ENCODE measurements at places on chromosomes 3 and 15.

- DNase-seq: no peak
These were observed at the start of gene TNFAIP8L3 for GRCh38 chr15:51094606-51095569. Gene TNFAIP8L3, minus strand, starts transcription at chr15:51094906. Its CDS starts 311 bp downstream, at chr15:51094595.

DNA sequence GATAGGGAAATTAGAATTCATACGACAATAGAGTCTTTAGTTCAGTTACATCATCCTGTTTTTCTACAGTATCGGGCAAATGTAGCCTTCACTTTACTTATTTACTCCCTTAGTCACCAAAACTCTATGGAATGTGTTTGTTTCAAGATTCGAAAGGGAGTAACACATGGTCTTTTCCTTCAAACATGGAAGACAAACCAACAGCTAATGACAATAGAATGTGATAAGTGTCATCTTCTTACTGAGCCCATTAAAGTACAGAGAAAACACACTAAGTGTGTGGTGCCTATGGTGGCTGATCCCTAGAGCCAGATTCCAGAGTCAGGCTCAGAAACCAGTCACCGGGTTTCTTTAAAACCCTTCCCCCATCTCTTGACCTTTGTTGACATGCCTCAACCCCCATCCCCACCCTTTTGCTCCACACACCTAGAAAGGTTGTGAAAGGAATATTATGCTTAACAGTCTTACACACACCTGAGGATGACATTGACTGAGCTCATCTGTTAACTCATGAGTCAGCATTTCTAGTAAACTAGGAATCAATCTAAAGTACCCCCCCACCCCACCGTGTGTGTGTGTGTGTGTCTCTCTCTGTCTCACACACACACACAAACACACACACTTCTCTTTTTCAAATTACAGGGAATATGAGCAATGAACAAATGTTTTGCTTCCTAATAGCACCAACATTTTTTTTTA lies 549.6 kb upstream of the CCDC54 start:
- DNase-seq: no peak

DNA sequence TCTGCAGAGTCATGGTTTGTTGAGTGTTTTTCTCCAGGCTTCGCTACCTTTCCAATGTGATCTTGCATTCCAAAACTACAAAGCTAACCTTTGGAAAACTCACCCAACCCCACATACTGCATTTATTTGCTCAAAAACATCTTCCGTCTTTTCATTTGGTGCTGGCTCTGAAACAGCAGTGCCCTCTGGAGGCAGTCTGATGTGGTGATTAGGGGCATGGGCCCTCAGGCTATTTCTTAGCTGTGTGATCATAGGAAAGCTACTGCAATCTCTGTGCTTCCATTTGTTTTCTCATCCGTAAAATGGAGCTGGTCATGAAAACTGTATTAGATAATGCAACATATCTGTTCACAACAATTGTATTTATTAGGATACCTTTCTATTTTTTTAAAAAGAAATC lies 47.0 kb downstream of the MTHFS start:
- no peak for DNase-seq

- no peak for DNase-seq
These were observed 67.7 kb upstream of the CDV3 start for GRCh38 chr3:133505813-133506212.

DNA sequence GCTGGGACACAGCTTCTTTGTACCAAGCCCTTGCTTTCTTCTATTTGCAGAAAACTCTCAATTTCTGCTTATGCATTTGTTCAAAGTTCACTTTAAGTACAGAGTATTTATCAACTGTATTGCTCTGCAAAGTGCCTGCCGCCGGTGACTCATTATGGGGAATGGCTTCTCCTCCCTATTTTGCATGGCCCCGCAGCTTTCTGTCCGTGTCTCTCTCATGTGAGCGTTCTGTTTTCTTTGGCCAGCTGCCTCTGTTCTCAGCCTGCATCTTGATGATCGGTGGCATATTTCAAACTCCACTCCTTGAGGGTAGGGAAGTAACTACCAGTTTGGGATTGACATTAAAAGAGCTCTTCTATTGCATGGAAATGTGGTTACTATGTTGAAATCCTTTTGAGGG lies 28.6 kb upstream of the ST8SIA2 start:
- no peak for DNase-seq

GRCh38 chr15:73522011-73522410 lies 79.0 kb downstream of the REC114 start:
- no peak for DNase-seq

DNA sequence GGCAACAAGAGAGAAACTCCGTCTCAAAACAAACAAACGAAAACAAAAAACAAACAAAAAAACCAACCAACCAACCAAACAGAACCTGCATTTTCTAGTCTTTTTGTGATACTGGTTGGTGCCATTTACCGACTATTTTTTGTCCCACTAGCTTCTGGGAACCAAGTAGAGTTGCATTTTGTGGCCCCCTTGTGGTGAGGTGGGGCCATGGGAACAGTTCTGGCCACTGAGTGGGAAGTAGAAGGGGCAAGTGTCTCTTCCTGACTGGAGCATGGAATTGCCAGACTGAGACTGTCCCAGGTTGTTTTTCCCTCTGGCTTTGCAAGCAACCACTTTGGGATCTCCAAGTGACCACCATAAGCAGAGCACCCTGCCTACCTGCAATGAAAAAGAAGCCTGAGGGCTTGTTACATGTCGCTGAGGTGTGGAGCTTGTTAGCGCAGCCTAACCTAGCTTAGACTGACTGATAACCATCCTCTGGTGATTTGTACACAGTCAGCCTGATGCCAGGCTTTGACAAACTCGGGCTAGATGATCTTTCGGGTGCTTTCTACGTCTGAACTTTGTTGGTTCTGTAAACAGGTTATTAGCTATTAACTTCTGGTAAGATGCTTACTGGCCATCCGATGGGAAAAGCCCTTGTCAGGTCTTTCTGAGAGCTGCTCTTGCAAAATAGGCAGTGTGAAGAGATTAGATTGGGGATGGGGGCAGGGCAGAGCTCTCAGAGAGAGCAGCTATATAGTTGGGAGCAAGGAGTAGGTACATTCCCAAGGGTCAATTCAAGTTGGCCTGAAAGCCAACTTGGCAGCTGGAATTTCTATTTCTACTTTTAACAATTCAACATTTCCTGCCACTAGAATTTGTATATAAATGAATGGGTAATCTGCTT lies 172.2 kb downstream of the SSR3 start:
- no peak for DNase-seq

GRCh38 chr15:56052395-56053045 lies 59.1 kb upstream of the NEDD4 start:
- no peak for DNase-seq

DNA sequence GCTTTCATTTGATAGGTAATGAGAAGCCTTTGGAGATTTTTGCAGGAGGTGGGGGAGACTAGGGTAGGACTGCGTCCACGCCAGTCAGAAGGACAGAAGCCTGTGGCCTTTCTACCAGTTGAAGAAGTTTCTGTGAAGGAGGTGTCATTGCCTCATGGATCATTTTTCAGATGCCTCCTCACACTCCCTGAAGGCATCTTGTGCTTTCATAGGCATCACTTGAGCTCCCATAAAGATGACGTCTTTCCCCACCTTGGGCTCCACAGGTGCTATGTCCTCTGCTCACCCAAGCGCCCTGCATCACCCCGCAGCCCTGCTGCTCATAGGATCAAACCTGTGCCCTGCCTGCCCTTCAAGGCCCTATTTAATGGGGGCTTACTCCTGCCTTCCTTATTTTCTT lies 7.5 kb upstream of the ITGA11 start:
- DNase-seq: no peak

- no peak for DNase-seq
These were observed 62.3 kb upstream of the SEC13 start for GRCh38 chr3:10382892-10383849.

GRCh38 chr3:52023860-52024764 lies 28.4 kb upstream of the RPL29 start:
- no peak for DNase-seq

DNA sequence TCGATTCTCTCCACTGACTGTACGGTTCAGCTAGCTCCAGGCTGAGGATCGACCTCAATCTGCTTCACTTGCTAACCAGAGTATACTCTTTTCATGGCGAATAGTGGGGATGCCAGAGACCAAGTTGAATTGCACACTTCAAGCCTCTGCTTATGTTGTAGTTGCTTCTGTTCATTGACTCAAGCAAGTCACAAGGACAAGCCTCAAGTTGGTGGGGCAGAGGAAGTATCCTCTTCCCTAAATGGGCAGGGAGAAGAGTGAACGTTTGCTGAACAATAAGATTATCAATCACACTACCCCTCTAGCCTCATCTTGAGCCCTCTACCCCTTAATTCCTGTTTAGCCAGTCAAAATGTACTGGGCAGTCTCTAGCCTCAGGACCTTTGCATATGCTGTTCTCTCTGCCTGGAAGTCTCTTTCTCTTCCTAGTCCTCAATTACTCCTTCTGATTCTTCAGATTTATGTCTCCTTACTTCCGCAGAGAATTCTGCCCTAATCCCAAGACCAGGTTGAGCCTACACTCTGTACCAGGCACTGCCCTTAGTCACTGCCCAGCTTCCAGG lies 390.4 kb upstream of the PROK2 start:
- no peak for DNase-seq

DNA sequence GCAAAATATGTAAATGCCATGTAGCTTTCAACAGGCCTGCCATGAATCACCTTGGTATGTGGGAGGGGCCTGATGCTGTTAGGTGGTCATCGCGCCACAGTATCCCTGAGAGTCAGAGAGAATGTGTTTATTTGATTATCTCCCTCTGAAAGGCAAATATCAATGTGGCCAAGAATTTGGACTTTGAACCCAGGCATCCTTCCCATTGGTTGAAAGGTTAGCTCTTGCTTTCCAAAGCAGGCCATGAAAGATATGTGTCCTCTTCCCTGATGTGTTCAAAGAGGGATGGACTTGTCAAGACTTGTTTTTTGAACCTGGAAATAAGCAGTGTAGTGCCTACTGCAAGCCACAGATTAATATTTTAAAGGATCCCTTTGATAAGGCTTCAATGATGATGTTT lies 36.7 kb downstream of the SRP14 start:
- DNase-seq: no peak

DNA sequence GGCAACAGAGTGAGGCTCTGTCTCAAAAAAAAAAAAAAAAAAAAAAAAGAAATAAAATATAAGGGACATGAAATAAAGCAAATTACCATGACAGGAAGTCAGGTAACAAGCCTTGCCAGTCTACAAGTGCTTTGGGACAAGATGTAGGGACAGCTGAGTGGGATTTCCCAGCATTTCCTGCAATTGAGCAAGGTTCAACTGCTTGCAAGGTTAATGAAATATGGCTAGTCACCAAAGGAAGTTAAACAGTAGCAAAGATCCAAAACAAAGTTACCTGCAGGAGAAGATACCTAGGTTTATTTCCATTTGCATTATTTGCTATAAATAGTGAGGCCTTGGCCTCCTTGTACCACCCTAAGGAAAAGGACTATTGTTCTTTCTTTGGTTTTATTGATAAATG lies 22.3 kb upstream of the CNOT10 start:
- DNase-seq: no peak

DNA sequence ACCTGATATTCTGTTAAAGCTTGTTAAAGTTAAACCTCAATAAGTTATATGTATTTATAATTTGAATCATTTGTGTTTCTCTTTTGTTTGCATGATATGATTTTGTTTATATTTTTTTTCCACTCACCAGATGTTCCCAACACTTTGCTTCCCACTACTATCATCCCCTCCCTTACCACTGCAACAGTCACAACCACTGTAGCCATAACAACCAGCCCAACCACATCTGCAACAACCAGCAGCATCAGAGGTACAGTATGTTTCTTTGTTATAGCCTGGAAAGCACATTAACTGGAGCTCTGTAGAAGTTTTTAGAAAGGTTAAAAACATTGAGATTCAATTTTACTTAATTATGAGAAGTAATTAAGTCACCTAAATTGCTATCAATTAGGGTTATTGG lies 1011.9 kb downstream of the VGLL3 start:
- DNase-seq: no peak

- DNase-seq: no peak
These were observed 221.4 kb downstream of the SOX2 start for GRCh38 chr3:181933052-181933618.

GRCh38 chr3:48926425-48927392 lies 8.1 kb downstream of the ARIH2 start:
- no peak for DNase-seq

DNA sequence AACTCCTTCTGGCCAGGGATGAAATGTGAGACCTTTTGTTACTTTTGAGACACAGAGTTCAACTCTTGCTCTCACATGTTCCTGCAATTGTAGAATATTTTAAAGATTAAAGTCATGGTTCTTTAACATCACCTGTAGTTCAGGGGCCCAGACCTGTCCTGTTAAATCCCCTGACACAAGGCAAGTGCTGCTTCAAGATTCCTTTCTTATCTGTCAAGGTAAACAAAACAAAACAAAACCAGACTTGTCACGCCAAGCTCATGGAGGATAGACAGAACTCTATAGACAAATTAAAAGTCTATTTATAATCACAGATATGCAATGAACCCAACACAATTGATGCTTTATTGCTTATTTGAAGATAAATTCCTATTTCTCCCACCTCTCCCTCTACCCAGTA lies 48.6 kb upstream of the NEDD4 start:
- no peak for DNase-seq

- no peak for DNase-seq
These were observed 25.5 kb upstream of the ATP8B4 start for GRCh38 chr15:50144341-50145120.

- DNase-seq: no peak
These were observed 12.8 kb upstream of the CFAP44 start for GRCh38 chr3:113454057-113454456.

- DNase-seq: no peak
These were observed 251.2 kb upstream of the UBE2E2 start for GRCh38 chr3:22951910-22952309.

GRCh38 chr3:103082501-103082900 lies 647.7 kb downstream of the ZPLD1 start:
- no peak for DNase-seq

DNA sequence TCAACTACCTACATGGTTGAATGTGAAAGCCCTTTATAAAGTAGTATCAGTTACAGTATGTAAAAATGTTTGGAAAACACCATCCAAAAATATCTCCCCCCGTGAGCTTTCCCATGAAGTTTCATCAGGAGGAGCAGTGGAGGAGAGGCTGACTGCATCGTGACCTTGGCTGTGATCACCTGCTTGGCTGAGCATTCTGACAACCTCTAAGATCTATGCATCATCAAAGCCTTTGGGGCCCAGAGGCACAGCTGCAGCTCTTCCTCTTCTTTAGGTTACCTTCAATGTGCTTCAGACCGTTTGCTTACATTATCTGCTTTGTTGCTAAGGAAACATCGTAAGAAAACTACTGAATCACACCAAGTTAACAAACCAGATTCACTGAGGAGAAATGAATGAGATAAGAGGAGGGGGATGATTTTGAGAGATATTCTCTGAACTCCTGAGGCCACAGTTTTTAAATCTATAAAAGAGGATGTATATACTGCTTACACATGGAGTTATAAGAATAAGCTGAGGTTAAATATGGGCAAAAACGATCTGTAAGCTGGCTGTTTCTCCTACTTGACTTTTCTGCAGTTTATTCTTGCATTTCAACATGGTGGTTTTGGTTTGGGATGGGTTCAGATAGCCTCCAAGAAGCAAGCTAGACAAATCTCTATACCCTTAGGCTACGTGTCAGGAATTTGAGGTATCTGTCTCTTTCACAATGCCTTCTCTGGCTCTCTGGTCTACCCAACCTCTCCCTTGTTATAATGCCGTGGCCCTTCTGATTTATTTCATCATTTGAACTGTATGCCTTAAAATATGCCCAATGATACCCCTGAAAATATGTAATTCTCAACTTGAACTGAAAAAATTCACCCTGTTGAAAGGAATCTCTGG lies 4.0 kb downstream of the GCSAM start:
- no peak for DNase-seq

Measured in hippocampal formation (tissue), 2 donors.